ENCODE measurements at places on chromosomes 6 and 20.
A peak's percentile ranks its signal among the peaks of the same experiment; 100 is the strongest.

DNA sequence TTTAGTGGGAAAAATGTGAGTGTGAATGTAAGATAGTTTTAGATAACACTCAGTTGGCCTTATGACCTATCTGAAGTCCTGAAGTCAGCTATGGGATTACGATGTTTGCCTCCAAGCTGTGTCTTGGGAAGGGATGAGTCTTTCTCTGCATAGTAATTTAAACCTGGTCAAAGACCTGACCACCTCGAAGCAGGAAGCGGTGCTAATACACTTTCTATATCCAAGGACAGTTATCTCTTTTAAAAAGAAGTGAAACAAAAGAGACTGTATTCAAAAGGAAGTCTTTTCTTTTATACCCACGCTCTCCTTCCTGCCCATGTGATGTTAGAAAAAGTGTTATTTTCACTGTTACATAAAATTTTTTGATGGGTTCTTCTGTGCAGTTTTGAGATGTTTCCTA lies 94.9 kb downstream of the JARID2 start:
- peak; percentile 40 for DNase-seq
- H3K27ac ChIP-seq: peak overlapping the region; percentile 52
- no peaks in the 10 kb centered on the region for H3K36me3 ChIP-seq
- H3K27me3 ChIP-seq: no peaks in the 10 kb centered on the region
- peaks cover 19% of the 10 kb centered on the region for H3K4me1 ChIP-seq
- H3K4me3 ChIP-seq: peak overlapping the region; percentile 75

GRCh38 chr6:106608080-106608668 lies 21.1 kb downstream of the RTN4IP1 start:
- H3K27me3 ChIP-seq: no peaks in the 10 kb centered on the region
- H3K4me1 ChIP-seq: peaks cover 4% of the 10 kb centered on the region
- no peak overlapping the region for H3K4me3 ChIP-seq

GRCh38 chr6:139344186-139344963 lies 30.1 kb downstream of the CITED2 start:
- no peaks in the 10 kb centered on the region for H3K27me3 ChIP-seq
- H3K27ac ChIP-seq: no peak overlapping the region
- no peaks in the 10 kb centered on the region for H3K36me3 ChIP-seq
- no peak overlapping the region for H3K4me3 ChIP-seq
- no peaks in the 10 kb centered on the region for H3K4me1 ChIP-seq

DNA sequence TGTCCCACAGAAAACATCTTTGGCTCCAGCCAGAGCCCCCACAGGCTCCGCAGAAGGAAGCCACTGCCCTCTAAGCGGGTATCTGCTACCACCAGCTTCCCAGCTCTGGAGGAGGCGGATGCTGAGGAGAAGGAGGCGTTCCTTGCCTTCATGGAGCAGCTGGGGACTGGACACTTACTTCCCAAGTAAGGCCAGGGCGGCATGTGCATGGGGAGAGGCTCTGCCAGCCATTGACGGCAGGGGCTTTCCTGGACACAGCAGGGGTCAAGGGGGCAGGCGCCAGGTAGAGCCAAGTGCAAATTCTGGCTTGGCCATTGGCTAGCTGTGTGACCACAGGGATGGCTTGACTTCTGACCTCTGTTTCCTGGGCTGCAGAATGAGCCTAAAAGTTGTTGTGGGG lies 17.8 kb downstream of the RAB44 start:
- H3K4me1 ChIP-seq: no peaks in the 10 kb centered on the region
- no peak overlapping the region for H3K4me3 ChIP-seq
- H3K36me3 ChIP-seq: no peaks in the 10 kb centered on the region
- H3K27ac ChIP-seq: no peak overlapping the region
- no peak for DNase-seq

DNA sequence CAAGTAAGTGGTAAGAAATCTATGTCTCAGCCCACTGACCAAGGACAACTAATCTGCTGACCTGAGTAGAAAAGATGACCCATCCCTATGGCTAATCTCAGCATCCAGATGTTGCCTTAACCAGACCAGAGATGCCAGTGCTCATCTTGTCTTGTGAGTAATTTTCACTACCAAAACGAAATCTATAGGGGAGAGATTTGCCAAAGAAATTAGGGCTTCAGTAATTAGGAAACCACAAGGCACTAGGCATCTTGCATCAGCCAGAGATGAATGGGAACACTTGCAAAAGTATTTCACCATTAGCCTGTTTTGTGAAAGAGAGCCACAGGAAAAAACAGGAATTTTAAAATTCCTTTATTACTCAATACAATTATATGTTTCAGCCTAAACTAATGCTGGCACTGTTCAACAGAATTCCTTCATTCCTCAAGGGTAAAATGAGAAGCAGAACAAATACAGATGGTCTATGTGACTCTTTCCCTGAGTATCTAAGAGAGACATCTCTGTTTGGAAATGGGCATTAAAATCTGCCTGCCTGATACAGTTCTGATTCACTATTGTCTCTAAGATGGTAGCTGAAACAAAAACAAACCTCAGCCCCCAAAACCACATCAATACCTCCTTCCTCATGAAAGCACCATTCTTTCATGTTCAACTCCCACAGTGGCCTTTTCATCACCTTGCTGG lies 87.8 kb downstream of the GMDS start:
- no peaks in the 10 kb centered on the region for H3K27me3 ChIP-seq
- no peaks in the 10 kb centered on the region for H3K36me3 ChIP-seq
- DNase-seq: peak; percentile 4
- no peak overlapping the region for H3K27ac ChIP-seq

- DNase-seq: no peak
- H3K27ac ChIP-seq: no peak overlapping the region
- H3K4me1 ChIP-seq: peaks cover 41% of the 10 kb centered on the region
Measured at GRCh38 chr6:157847846-157848245, 24.8 kb downstream of the SNX9 start.

DNA sequence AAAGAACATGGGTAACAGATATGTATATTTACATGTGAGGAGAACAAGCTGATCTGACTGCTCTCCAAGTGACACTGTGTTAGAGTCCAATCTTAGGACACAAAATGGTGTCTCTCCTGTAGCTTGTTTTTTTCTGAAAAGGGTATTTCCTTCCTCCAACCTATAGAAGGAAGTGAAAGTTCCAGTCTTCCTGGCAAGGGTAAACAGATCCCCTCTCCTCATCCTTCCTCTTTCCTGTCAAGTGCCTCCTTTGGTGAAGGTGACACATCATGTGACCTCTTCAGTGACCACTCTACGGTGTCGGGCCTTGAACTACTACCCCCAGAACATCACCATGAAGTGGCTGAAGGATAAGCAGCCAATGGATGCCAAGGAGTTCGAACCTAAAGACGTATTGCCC lies 5.2 kb downstream of the HFE start:
- H3K27ac ChIP-seq: no peak overlapping the region
- H3K27me3 ChIP-seq: no peaks in the 10 kb centered on the region
- H3K36me3 ChIP-seq: no peaks in the 10 kb centered on the region
- DNase-seq: no peak
- H3K4me3 ChIP-seq: no peak overlapping the region
- H3K4me1 ChIP-seq: peaks cover 12% of the 10 kb centered on the region

DNA sequence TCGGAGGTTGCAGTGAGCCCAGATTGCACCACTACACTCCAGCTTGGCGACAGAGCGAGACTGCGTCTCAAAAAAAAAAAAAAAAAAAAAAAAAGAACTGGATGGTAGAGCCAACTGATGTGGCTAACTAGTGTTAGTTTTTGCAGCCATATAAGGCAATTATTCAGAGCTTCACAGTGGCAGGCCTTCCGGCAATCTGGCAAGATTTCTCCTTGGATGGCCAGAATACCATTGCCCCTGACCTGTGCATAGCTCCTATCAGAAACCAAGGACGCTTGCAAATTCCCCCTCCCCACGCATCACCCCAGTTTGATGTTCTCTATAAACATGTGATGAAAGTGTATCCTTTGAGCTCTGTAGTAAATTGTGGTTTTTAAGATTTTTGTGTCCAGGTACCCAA lies 127.0 kb downstream of the RNF144B start:
- DNase-seq: no peak
- no peak overlapping the region for H3K4me3 ChIP-seq
- H3K4me1 ChIP-seq: no peaks in the 10 kb centered on the region
- H3K27me3 ChIP-seq: peaks cover 3% of the 10 kb centered on the region

DNA sequence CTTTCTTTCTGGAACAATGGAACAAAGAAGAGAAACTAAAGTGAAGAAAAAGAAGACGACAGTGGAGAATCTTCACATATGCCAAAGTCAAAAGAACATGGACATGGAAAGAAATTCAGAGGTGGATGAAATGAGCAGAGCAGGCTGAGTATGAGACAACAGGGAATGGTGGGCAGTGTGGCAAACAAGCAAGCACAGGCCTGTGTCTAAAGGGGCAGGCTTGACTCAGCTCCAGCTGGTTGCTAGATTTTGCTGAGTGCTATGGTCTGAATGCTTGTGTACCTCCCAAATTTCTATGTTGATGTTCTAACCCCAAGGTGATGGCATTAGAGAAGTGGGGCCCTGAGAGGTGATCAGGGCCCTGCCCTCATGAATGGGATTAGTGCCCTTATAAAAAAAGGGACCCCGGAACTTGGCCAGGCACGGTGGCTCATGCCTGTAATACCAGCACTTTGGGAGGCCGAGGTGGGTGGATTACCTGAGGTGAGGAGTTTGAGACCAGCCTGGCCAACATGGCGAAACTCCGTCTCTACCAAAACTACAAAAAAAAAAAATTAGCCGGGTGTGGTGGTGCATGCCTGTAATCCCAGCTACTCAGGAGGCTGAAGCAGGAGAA lies 49.6 kb downstream of the ZMYND8 start:
- no peak overlapping the region for H3K4me3 ChIP-seq
- no peaks in the 10 kb centered on the region for H3K27me3 ChIP-seq
- H3K36me3 ChIP-seq: peaks cover 68% of the 10 kb centered on the region
- DNase-seq: no peak
- no peak overlapping the region for H3K27ac ChIP-seq
- H3K4me1 ChIP-seq: no peaks in the 10 kb centered on the region

GRCh38 chr6:37058084-37058586 lies 52.7 kb downstream of the FGD2 start:
- no peaks in the 10 kb centered on the region for H3K27me3 ChIP-seq
- H3K4me1 ChIP-seq: no peaks in the 10 kb centered on the region
- no peak for DNase-seq

DNA sequence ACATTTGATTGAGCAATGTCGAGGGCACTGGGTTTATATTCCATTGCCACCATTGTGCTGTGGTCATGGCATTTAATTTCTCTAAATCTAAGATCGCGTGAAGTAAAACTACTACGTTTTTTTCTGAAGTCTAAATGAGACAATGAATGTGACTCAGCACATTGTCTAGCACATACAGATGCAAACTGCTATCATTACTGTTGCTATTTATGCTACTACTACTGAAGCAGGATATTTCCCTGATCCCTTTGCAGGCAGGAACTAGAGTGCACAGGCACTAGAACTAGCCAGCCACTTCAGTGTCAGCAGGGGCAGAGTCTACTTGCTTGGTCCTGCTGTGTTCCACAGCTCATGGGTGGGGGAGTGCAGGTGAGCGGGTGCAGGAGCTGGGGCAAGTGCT lies 449.7 kb downstream of the CDKAL1 start:
- DNase-seq: no peak
- H3K4me1 ChIP-seq: no peaks in the 10 kb centered on the region
- H3K27me3 ChIP-seq: no peaks in the 10 kb centered on the region
- H3K27ac ChIP-seq: no peak overlapping the region

- H3K4me3 ChIP-seq: no peak overlapping the region
- H3K4me1 ChIP-seq: peaks cover 15% of the 10 kb centered on the region
- DNase-seq: no peak
- H3K36me3 ChIP-seq: no peaks in the 10 kb centered on the region
- H3K27me3 ChIP-seq: no peaks in the 10 kb centered on the region
Measured at GRCh38 chr6:149246691-149247384, 70.7 kb upstream of the TAB2 start.

DNA sequence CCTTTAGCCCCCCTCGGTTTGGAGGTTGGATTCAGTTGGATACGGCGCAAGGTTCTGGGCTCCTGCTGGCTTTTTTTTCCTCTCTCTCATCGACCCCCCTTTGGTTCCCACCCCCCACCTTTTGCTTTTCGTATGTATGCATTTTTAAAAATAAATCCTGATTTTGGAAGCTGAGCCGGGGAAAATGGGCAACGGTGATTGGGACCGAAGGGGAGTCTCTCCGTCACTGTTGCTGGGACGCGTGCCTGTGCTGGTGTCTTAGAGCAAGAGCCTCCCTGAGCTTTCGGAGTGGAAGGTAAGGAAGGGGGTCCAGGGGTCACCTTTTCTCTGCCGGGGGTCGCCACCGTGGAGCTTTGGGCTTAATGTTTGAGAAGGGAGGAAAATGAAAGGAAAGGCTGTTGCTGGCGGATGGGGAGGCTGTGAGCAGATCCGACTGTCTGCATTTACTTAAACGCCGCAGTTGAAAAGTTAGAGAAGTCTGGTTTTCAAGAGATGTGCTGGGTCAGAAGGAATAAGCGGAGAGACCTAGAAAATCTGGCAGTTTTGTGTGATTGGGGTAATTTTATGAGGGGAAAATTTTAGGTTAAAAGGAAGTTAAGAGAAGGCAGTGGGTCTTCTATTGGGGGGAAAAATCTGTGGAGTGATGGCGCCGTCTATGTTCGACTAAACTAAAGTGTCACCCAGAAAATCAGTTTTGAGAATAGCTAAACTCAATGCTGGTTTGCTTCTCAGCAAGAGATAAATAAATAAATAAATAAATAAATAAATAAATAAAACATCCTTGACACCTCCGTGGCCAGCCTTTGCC lies 828 bp downstream of the ADGRB3 start:
- H3K27ac ChIP-seq: no peak overlapping the region
- no peaks in the 10 kb centered on the region for H3K36me3 ChIP-seq
- peaks cover 3% of the 10 kb centered on the region for H3K4me1 ChIP-seq
- H3K27me3 ChIP-seq: peaks cover 22% of the 10 kb centered on the region
- no peak for DNase-seq
- H3K4me3 ChIP-seq: no peak overlapping the region

DNA sequence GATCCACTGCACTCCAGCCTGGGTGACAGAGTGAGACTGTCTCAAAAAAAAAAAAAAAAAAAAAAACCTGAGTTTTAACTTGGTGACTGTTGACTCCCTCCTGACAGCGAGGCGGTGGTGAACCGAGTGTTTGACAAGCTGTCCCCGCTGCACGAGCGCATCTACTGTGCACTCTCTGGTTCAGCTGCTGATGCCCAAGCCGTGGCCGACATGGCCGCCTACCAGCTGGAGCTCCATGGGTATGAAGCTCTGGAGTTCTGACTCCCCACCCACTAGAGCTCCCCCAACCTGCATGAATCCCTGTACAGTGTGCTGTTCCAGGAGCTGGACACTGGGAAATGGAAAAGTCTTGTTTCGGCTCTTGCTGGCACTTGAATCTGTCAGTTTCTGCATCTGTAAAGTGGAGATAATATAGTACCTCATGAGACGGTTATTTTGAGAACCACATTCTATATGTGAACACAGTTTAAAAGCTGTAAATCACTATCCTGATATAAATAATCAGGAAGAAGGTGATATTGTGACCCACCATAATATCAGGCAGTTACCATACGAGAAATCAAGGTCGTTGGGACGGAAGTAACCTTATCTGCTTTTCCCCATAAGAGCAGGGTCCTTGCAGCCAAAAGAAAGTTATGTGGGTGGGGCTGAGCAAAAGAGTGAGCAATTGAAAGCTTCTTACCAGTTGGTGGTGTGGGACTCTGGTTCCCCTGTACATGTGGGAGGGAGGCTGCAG lies 3.3 kb downstream of the PSMB9 start:
- no peak for DNase-seq
- H3K27me3 ChIP-seq: no peaks in the 10 kb centered on the region
- H3K4me3 ChIP-seq: peak overlapping the region; percentile 32
- peak overlapping the region; percentile 37 for H3K27ac ChIP-seq

- H3K4me1 ChIP-seq: no peaks in the 10 kb centered on the region
- no peak overlapping the region for H3K4me3 ChIP-seq
- no peaks in the 10 kb centered on the region for H3K27me3 ChIP-seq
- peaks cover 53% of the 10 kb centered on the region for H3K36me3 ChIP-seq
- no peak overlapping the region for H3K27ac ChIP-seq
- no peak for DNase-seq
Measured at GRCh38 chr20:18188434-18188833, 50.8 kb downstream of the KAT14 start.

Data from CD4-positive, CD25-positive, alpha-beta regulatory T cell (primary cell).